HS-5 (cell line): ENCODE measurements at places on chromosomes 3 and 15.

DNA sequence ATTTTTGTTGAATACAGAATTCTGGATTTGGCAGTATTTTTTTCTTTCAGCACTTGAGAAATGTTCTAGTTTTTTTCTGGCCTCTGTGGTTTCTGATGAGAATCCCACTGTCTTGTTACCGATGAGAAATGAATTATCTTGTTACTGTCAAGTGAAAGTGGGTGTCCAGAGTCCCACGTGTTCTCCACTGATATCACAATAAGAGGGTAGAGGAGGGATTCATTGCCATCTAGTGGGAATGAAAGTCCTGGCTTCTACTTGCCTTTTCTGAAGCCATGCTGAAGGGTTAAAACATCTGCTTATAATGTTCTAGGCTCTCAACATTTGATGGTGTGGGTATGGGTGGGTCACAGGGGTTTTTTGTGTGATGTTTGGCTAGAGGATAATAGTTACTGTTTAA, 66.1 kb downstream of the SEC22A start:
- no peak for DNase-seq

- DNase-seq: no peak
Measured at GRCh38 chr15:86591994-86592735, 512.5 kb downstream of the AGBL1 start.

DNA sequence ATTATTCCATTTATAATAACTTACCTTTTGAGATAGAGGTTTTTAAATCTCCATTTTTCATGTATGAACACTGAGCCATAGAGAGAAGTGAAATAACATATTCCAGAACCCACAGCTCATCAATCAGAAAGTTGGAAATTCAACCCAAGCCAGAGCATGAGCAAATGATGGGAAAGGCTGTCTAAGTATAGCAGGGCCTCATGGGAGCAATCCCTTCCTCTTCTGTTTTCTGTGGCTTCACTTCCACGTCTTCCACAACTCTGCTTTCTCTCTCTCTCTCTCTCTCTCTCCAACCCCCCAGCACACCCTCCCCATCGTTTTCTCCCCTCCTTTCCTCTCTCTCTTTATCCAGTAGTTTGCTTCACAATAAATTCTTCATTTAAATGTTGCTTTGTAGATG, 14.8 kb upstream of the IL1RAP start:
- DNase-seq: no peak

GRCh38 chr15:70095408-70096214, 2.1 kb downstream of the TLE3 start:
- no peak for DNase-seq

GRCh38 chr3:170128977-170129431, 52.5 kb downstream of the PHC3 start:
- DNase-seq: peak; percentile 39

DNA sequence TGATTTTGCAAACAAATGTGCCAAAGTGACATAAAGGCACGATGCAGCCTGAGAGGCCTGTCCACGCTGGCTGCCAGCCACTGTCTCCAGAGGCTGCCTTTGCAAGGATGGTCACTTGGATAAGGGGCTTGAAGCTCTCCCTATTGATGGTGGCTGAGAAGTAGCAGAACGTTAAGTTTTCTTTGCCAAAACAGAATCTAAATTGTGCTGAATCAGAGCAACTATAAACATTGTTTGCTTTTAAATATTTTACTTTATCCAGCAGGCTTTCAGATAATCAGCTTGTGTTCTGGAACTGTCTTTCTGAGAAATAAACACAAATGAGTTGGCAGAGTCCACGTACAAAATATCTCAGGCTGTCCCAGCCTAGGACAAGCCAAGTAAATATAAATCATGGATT, 23.8 kb upstream of the CNBP start:
- no peak for DNase-seq

DNA sequence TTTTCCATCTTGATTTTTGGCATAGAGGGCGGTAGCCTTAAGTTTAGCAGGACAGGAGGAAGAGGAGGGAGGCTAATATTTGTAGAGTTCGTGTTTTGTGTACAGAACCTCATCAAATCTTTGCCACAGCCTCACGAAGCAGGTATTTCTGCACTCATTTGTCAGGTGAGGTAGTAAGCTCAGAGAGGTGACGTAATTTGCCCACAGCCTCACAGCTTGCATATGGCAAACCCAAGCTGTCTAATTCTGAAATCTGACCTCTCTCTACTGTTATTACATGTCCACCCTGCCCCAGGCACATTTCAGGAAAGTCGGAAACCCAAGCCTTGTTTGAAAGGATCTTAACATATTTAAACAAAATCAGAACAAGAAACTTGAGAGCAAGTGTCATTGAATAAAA, 91.1 kb upstream of the TPM1 start:
- no peak for DNase-seq

GRCh38 chr3:5136211-5136918, 14.3 kb downstream of the ARL8B start:
- DNase-seq: no peak

- peak; percentile 34 for DNase-seq
Measured at GRCh38 chr3:169218314-169218983, 445.1 kb downstream of the MECOM start.

DNA sequence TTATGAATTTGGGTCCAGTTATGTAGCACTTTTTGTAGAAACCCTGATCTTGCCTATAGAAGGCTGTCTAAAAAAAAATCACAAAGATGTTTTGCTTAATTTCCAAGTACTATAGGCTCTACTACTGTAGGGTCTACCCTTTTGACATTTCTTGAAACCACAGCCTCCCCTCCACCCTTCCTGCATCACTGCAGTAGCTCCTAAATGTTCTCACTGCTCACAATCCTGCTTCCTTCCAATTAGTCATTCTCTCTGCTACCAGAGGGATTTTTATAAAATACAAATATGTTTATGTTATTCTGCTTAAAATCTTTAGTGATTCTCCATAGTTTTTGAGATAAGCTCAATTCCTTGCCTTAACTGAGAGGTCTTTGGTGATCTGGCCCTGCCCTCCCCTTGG, 114.0 kb downstream of the CYP19A1 start:
- DNase-seq: no peak

GRCh38 chr3:66482018-66482404, 18.8 kb downstream of the LRIG1 start:
- DNase-seq: no peak

- no peak for DNase-seq
Measured at GRCh38 chr15:23594252-23594770, 28.8 kb downstream of the MKRN3 start.

GRCh38 chr15:54482251-54482650, 504.0 kb downstream of the UNC13C start:
- no peak for DNase-seq

DNA sequence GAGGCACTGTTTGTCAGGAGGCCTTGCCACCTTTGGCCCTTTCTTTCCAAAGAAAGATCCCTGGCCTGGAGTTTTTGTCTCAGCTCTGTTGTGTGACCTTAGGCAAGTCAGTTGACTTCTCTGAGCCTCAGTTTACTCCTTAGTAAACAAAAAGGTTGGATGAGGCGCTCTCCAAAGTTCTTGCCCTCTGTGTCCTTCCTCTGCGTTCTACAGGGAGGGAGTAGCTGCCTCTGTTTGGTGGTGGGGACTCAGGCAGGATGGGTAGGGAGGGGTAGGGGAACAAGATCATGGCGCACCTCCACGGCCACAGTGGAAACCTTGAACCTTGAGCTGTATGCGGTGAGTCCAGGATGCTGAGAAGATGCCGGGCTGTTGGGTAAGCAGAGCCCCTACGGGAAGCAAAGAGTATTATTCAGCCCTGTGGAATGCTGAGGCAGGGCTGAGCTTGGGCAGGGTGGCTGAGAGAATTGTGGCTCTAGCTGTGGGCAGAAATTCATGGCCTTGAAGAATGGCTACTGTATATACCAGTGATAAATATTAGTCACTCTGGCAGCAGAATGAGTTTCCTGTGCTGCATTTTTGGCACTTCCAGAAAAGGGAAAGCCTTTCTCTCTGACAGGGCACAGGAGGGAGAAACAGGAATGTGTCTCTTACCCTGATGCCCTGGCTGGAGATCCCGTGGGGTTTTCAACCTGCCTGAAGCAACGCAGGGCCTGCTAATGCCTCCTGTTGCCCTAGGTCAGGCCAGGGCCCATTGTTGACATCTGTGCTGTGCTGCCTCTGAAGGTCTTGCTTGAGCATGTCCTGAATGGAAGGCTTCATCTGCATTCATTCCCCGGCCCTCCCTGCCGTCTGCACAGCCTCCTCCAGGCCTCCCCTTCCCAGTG, 39.9 kb downstream of the SMAD3 start:
- DNase-seq: peak; percentile 94

GRCh38 chr3:190175490-190175889, 54.8 kb upstream of the P3H2 start:
- no peak for DNase-seq
